ENCODE measurements at places on chromosomes 12 and 14. TPM values are rescaled to one million over a fixed set of nuclear protein-coding genes. Genes with fewer than 3 reads are reported as not detected.

Gene VAMP1
- total RNA-seq, result 4.2 TPM

Gene LGR5
- not detected for total RNA-seq

Gene VRTN
- not detected for total RNA-seq

Gene PTPN21
- 30.8 TPM for total RNA-seq

Gene ASPG
- total RNA-seq, result 27.5 TPM

Gene INHBC
- total RNA-seq, result not detected

GRCh38 chr14:24241829-24242443 lies 487 bp downstream of the TINF2 start:
- DNase-seq, result peak; percentile 95

DNA sequence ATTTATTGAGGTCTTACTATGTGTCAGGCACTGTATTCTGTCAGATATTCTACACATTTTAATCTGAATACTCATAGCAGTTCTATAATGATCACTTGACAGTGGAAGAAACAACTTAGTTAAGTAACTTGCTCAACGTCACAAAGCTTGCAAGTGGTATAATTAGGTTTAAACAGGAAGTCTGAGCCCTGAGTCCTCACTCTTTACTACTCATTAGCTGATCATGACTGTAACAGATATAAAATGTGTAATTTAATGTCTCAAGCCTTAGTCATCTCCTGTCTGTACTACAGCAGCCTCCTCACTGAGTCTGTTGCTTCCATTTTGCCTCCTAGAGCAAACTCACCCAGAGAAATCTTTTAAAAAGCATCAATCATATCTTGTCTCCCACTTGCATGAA lies 38.9 kb downstream of the PPP4R4 start:
- DNase-seq, result no peak

DNA sequence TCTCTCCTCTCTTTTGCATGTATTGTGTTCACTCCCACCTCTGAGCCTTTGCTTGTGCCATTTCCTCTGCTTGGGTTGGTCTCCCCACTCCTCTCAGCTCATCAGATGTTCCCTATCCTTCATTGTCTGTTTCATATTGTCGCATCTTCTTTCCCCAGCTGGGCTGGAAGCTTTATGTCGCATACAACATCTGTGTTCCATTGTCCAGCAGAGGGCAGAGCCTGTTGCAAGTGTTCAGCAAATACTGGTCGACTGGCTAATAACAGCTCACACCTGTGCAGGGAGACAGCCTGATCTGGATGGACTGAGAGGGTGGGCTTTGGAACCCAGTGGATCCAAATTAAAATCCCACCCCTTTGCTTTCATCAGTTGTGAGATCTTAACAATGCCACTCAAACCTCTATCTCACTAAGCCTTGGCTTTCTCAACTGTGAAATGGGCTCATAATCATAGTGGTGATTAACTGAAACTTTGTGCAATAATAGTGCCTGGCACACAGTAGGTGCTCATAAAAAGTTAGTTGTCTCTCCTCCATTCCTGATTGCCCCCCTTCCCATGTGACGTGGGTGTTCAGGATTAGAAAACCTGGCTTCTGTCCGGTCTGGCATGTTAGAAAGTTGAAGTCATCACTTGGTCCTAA lies 75.8 kb downstream of the RIN3 start:
- no peak for DNase-seq

DNA sequence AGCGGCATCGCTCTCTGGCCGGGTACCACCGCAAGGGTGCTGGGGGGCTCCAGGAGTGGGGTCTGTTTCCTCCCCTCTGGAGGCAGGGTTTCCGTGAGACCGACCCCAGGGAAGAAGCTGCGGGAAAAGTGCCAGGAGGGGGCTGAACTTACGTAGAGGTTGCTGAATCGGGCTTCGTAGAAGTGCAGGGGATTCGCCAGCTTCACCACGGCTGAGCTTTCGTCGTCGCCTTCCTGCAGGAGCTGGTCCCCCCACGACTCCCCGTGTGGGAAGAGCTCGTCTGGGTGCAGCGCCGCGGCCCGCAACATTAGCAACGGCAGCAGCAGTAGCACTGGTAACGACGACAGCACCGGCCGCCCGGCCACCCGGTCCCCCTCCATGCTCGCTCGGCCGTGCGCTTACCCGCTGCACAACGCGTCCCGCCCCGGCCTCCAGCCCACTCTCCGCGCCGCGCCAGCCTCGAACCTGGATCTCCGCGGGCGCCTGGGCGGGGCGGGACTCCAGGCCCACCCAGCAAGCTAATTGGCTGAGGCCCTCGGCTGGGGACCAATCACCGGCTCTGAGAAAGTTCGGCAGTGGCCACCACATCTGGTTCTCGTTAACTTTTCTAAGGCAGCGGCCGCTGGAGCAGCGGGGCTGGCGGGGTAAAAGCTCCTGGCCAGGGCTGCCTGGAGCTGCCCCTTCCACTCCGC lies at the start of gene NID2:
NID2 (minus strand) TSS at position 445 of the 692 bp plus-strand sequence; CDS start at position 380, 65 bp downstream.
- DNase-seq, result peak; percentile 92

GRCh38 chr12:70852416-70853150 lies 68.0 kb downstream of the PTPRR start:
- no peak for DNase-seq

- DNase-seq, result no peak
Observed at GRCh38 chr12:1539135-1539534, 55.2 kb downstream of the FBXL14 start.

DNA sequence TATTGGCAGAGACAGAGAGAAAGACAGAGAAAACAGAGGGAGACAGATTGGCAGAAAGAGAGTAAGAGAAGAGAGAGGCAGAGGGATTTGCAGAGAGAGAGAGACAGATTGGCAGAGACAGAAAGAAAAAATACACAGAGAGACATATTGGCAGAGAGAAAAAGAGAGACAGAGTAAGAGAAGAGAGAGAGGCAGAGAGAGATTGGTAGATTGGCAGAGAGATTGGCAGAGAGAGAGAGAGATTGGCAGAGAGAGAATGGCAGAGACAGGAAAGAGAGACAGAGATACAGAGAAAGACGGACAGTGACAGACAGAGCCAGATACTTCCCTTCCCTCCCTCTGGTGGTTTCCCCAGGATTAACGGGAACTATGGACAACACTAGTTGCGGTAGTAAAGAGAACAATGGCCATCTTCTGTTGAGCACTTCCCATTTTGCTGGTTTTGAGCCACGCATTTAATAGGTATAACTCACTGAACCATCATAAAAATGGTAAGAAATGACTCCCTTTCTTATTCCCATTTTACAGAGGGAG lies 2.6 kb upstream of the NOS1 start:
- DNase-seq, result no peak

GRCh38 chr14:83164591-83164990 lies 1630.9 kb upstream of the SEL1L start:
- no peak for DNase-seq

DNA sequence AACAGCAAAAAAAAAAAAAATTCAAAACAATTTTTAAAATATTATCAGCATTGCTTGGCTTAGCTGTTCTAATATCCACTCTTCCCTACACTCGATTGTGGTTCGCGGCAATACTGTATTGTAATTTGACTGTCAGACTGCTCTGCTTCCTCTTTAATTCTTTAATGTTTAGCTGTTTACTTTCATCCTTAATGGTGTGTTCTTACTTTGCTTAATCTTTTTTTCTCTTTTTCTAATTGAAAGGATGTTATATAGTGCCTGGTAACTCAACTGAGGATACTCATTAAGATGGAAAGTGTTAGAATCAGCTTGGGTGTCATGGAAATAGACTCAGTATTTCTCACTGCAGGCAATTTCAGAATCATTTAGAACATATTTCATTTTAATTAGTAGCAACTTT lies 2.0 kb downstream of the ANO4 start:
- DNase-seq, result no peak

DNA sequence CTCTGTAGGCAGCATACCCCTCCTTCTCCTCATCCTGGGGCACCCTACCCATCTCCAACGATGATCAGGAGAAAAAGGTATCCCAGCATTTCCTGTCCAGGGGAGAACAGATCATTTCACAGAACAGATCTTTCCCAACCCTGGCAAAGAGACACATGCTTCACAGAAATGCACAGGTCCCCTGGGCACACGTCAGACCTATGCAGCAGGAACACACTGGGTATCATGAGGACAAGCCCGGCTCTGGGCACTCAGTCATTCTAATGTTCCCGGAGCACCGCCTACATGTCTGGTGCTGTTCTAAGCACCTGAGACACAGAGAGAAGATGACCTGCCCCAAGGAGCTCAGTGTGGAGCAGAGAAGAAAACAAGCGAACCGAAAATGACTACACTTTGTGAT lies 56.2 kb downstream of the ACTN1 start:
- DNase-seq, result no peak

- no peak for DNase-seq
Observed at GRCh38 chr14:56552615-56553014, 27.0 kb upstream of the TMEM260 start.
